Fibroblast of pulmonary artery (primary cell): ENCODE measurements at places on chromosomes 11 and 22.

DNA sequence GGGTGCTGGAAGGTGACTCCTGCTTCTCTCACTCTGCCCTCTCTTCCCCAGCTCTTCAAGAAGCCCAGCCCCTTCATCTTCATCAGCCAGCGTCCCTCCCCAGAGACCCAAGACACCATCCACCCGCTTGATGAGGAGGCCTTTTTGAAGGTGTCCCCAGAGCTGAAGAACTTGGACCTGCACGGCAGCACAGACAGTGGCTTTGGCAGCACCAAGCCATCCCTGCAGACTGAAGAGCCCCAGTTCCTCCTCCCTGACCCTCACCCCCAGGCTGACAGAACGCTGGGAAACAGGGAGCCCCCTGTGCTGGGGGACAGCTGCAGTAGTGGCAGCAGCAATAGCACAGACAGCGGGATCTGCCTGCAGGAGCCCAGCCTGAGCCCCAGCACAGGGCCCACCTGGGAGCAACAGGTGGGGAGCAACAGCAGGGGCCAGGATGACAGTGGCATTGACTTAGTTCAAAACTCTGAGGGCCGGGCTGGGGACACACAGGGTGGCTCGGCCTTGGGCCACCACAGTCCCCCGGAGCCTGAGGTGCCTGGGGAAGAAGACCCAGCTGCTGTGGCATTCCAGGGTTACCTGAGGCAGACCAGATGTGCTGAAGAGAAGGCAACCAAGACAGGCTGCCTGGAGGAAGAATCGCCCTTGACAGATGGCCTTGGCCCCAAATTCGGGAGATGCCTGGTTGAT lies 12.6 kb downstream of the IL10RA start:
- no peak for DNase-seq

DNA sequence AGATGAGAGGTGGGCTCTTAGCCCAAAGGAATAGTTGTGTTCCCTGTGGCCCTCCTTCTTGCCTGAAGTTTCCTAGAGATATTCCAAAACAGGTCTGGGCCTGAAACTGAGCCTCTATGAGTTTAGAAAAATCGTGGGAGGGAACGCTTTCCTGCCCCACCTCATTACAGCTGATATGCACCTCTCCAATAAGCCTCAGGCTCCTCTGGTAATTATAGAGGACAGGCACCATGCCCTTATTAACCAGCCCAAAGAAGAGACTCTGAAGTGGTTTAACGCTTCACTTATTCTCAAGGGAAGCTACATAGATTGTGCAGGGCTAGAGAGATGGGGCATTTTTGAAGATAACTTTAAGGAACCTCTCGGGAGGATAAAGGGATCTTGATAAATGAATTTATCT lies 3.4 kb upstream of the MPZL2 start:
- DNase-seq = no peak

GRCh38 chr22:33062361-33062760 lies 4.2 kb upstream of the SYN3 start:
- no peak for DNase-seq

- DNase-seq = peak; percentile 47
These were observed 10.2 kb downstream of the GNB1L start for GRCh38 chr22:19844377-19845053.

DNA sequence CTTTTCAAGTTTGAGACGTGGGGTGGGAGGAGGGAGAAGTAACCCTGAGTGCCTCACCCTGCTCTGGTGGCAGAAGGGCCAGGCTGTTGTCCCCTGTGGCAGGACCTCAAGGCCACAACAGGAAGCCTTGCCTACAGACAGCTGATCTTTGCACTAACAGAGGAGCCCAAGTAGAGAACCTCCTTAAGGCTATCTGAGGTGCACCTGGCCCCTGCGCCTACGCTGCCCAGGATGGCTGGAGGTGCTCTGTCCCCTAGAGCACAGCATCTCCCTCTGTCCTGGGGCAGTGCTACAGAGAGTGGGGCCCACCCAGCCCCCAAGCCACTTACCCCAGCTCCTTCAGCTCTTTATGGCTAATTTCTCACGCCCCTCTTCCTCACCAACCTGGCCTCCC lies 27.0 kb downstream of the MYO7A start:
- DNase-seq = no peak

GRCh38 chr11:48006301-48006992 lies 26.1 kb downstream of the PTPRJ start:
- DNase-seq = peak; percentile 76

- peak; percentile 68 for DNase-seq
These were observed 2.0 kb upstream of the OR51S1 start for GRCh38 chr11:4851033-4851432.

DNA sequence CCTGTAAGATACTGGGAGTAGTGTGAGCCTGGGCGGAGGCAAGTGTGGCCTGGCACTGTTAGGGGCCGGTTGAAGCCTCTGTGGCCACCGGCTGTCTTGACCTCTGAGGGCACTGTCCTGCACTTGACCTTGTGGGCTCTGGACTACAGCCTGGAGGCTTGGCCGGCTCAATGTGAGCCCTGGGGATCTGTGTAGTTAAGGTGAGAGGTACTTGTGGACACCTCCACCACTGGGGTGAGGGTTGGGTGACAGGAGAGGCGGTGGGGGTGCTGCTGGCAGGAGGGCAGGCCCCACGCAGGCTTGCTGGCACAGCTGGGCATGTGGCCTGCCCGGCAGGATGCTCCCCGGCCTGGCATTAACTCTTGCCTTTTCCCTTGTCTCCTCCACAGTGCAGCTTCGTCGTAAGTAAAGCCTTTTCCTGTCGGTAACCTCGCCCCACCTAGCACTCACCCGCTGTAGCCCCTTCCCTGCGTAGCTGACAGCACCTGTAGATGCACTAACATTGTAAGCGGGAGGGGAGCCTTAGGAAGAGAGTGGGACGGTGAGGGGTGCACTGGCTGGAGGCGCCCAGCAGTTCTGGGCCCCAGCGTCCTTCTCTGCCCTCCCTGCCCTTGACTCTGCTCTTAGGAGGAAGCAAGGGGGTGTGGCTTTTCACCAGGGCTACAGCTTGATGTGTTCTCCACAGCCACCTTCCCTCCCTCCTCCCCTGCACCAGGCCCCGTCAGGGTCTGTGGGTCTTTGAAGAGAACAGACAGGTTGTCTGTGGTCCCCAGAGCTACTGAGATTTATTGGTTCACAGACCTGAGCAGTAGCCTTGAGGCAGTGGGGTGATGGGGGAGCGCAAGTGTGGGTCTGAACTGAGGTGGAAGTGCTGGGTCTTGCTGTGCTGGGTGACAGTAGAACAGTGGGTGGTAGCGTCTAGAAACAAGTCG lies 17.6 kb downstream of the INCENP start:
- DNase-seq = no peak

DNA sequence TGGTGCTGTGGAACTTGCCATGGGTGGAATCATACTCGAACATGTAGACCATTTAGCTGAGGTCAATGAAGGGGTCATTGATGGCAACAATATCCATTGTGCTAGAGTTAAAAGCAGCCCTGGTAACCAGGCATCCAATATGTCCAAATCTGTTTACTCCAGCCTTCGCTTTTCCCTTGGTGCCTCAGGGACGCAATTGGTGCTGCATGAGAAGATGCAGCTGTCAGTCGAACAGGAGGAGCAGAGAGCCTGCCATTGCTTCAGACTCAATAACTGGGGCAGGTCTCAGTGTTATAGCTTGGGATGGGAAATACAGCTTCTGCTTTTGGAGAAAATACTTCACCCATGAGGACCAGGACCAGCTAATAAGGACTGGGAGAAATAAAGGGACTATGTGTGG lies 5.0 kb upstream of the MCHR1 start:
- no peak for DNase-seq

DNA sequence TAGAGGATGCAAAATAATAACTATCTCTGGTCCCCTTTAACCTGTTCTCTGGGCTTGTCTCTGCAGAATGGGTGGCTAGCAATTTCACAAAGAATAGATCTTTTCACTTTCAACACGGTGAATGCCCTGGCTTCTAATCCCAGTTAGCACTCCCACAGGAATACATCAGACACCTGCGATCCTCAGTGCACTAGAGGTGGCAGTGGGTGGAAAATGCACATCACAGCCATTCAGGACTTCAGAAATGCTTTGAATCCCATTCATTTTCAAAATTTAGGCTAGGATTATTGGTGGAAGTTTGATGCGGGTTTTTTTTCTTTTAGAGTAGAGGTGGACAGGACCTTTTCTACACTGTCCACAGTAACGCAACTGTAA lies 55.1 kb downstream of the OPCML start:
- DNase-seq = no peak

- DNase-seq = no peak
These were observed 7.0 kb upstream of the RDX start for GRCh38 chr11:110303414-110303826.

- no peak for DNase-seq
These were observed 44.3 kb upstream of the NNMT start for GRCh38 chr11:114251815-114252337.

GRCh38 chr11:84930863-84931262 lies 696.3 kb downstream of the DLG2 start:
- DNase-seq = no peak

GRCh38 chr11:29452146-29452545 lies 564.7 kb downstream of the KCNA4 start:
- peak; percentile 78 for DNase-seq

DNA sequence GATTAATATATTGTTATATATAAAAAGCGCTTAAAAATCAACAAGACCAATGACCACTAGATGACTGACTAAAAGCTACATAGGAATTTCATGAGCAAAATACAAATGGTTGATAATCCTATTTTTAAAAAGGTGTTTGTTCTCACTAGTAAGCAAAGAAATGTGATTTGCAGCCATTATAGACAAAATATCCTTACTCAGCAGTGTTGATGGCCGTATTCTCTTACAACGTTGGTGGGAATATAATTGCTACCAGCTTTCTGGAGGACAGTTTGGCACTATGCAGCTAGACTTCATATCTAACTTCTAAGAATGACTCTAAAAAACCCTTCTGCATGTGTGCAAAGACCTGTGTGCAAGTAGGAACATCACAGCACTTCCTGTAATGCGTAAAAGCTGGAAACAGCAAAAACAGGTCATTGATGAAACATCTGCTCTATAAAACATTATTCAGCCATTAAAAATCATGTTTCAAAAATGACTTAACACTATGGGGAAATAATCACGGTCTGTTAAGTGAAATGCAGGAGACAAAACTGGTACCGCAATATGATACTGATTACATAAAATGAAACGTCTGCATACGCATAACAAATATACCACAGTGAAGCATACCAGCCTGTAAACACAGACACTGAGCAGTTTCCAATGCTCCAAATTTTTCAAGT lies 70.1 kb upstream of the LINC01488 start:
- no peak for DNase-seq

GRCh38 chr22:41327124-41327523 lies 25.8 kb downstream of the ZC3H7B start:
- no peak for DNase-seq

DNA sequence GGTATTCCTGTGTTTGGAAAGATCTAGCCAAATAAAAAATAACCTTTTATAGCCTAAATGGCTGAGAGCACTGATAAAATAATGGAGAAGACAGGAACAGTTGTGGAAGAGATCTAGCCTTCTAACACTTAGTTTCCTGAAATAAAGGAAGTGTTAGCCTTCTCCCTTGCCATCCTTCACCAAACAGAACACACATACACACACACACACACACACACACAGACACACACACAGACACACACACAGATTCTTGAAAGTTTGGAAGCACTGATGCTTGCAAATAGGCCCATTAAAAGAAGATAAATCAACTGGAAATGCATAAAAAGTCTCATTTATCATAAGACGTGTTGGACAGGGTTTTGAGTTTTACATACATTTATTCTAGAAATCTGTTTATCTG lies 37.5 kb downstream of the KIRREL3 start:
- no peak for DNase-seq
